ENCODE measurements at places on chromosomes 2 and 18.

DNA sequence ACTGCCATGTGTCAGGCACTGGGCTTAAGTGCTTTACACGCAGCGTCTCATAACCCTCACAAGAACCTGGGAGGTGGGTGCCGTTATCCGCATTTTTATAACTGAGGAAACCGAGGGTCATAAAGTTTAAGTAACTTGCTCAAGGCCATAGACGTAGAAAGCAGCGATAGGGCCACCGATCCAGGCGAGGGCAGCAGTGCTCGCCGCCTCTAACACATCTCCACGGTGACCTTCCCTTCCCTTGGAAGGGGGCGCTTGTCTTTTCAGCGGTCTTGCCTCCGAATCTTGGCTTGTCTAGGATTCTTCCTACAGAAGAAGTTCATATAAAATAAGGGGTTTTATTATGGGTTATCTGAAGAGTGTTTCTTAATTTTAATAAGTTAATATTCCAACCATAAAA is 186.6 kb downstream of the GBX2 start:
- no peak for DNase-seq

DNA sequence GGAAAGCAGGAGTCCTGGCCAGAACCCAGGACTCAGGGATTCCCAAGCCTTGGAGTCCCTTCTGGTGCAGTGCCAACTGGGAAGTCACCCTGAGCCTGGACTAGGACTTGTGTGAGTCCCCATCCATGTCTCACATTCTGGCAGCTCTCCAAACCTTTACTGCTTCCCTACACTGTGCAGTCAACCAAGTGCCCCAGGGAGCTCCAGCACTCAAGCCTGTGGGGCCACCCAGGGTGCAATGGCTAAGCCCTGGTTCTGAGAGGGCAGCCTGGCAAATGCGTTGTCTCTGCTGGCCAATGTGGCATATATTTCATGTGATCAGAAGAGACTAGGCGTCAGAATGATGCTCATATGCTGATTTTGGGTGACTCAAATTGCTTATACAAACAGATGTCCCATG is 223.4 kb downstream of the SP3 start:
- no peak for DNase-seq

GRCh38 chr18:79468119-79468789 is 72.5 kb downstream of the NFATC1 start:
- no peak for DNase-seq

DNA sequence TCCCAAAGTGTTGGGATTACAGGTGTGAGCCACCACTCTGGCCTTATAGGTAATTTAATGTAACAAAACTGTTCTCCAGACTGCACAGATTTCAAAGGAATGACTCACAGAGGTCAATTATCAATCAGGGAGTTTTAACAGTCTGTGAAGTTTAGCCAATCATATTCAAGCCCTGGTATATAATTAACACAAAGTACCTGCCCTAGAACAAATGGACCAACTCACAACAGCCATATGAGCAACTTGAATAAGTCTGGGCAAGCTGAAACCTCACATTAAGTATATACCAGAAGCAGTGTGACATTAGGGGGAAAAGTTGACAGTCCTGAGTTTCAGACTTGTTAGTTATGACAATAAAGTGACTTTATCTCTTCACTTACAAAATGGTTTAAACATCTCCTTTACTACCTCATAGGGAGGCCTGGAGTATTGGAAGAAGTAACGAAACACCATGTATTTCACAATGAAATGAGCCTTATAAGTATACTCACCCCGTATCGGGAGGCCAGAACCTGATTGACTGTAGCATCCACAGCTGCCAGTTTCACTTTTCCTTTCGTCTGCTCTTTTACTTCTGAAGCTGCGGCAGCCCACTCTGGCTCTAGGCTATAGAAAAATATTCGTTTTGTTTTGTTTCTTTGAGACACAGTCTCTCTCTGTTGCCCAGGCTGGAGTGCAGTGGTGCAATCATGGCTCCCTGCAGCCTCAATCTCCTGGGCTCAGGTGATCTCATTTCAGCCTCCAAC is 22.2 kb downstream of the PDIA6 start:
- no peak for DNase-seq

GRCh38 chr18:2681993-2682603 is 26.6 kb downstream of the SMCHD1 start:
- DNase-seq = no peak

DNA sequence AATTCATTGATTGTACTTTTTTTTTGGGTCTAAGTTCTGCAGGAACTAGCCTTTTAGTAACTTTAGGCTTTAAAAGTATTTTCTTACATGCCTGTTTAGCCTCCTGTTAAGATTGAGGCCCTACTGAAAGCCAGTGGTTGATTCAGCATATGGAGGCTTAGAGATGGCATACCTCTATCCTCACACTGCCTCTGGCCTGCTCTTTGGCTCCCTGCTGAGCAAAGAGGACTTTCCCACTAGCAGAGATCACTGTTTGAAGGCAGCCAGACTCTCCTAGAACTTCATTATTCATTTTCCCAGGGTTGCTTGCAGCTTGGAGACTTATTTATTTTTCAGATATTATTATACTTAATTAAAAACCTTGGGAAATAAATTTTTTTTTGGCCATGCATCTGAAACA is 405.6 kb upstream of the MEX3C start:
- DNase-seq = no peak

DNA sequence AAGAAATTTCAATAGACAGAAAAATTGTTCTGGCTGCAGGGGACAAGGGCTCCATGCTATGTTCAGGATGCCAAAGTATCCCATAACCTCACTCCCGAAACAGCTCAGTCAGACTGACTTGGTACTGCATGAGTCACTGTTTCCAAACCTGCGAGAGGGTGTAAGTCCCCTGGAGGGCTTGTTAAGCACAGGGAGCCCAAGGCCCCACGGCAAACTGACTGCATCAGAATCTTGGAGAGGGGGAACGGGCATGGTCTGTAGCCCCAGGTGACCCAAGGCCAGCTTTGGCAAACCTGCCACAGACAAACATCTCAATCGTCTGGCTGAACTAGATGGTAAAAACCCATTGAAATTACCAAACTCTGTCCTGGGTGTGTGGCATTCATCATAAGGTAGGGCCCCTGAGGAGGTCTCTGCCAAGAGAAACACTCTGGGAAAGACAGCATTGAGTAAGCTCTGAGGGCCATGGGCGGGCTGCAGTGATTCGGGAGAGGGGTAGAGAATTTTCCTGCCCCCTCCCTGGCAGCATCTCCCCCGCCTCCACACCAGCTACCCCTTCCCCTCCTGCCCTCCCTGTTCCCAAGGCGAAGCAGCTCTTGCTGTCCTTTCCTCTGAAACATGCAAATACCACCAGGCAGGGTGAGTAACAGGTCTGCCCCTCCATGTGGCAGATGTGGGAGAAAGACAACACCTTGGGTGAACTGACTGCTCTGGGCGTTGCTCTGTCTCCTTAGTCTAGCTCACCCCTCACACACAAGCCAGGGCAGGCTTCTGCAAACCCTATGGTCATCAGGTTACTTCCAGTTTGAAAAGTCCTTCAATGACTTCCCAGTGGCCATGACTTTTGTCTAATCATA is 274.7 kb upstream of the SIX2 start:
- no peak for DNase-seq

DNA sequence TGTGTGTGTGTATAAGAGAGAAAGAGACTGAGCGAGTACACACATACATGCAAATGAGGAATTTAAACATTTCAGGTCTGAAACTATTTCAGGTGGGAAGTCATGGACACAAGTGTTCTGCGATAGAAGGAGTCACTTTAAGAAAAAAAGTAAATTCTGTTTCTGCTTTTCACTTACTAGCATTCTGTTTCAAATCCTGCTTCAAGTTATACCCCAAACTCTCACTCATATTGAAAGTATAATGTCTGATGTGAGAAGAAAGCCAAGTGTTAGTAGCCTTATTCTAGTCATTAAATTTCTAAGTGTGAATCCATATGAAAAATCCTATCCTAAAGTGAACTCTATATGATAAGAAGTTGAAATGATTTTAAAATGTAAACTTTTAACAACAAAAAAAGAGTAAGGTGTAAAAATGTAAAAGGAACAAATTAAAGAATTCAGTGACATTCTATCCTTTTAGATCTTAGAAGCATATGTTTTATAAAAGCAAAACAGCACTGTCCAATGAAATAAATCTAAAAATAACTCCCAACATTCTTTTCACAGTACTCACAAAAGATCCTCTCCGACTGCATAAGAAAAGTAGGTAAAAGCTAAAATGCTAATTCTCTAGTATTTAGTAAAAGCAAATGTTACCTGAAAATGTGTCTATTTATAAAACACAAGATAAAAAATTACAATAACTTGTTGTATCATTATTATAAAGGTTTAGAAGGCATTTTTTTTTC is 570.6 kb downstream of the ZEB2 start:
- DNase-seq = no peak

DNA sequence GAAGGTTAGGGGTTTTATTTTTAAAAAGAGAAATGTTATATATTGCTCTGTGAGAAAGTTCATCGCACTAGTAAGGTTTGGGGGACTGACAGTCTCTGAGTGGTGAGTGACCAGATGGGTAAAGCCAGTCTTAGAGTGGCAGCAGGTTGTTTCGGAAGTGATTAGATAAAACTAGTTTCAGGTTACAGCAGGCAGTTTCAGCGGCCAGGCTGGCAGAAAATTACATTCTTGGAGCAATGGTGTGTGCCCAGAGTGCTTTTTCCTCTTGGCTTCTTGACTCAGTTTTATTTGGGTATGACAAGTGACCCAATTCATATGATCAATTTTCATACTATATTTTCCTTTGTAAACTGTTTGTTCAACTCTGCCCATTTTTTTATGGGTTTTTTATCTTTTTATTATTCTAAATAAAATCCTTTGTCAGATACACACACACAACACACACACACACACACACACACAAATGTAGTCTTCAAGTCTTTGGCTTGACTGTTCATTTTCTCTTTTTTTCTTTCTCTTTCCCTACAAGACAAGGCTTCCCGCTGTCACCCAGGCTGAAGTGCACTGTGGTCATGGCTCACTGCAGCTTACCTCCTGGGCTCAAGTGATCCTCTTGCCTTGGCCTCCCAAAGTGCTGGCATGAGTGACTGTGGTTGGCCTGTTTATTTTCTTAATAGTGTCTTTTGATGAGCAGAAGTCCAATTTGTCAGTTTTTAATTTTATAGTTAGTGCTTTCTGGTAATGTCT is 30.9 kb downstream of the RALBP1 start:
- no peak for DNase-seq

DNA sequence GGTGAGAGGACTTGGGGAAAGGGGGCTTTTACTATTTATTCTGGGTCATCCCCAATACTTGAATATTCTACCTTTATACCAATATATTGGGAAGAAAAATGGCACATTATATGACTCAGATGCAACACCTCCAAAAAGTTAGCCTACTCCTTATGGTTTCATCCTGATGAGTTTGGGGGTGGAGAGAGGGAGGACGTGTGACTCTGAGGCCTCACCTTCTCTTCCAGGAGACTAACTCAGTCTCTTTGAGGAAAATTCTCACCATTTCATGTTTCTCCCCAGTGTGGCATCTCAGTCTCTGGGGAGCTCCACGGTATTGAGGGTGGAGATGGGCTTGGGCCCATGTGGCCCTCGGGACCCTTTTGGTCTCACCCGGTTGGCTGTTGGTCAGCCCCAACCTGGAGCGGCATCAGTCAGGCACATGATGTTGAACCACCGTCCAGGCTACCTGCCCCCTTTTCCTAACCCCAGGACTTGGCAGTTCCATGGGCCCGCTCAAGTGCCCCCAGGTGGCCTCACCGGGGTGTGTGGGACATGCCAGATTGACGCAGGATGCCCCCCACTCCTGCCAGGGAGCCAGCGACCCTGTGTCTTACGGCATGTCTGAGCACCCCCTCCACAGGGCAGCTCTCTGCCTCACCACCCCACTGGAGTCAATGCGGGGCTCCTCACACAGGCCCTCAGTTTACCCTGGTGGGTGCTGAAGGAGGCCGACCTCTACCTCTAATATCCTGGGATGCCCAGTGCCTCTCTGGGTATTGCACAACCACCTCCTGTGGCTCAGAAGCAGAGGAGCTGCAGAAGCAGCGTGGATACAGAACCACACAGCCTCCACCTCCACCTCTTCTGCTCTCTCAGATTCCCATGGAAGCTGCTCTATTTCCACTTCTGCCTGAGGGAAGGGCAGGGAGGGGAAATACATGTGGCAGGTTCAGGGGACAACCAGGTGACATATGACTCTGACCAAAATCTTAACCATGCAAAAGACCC is 297.4 kb downstream of the EIPR1 start:
- no peak for DNase-seq

DNA sequence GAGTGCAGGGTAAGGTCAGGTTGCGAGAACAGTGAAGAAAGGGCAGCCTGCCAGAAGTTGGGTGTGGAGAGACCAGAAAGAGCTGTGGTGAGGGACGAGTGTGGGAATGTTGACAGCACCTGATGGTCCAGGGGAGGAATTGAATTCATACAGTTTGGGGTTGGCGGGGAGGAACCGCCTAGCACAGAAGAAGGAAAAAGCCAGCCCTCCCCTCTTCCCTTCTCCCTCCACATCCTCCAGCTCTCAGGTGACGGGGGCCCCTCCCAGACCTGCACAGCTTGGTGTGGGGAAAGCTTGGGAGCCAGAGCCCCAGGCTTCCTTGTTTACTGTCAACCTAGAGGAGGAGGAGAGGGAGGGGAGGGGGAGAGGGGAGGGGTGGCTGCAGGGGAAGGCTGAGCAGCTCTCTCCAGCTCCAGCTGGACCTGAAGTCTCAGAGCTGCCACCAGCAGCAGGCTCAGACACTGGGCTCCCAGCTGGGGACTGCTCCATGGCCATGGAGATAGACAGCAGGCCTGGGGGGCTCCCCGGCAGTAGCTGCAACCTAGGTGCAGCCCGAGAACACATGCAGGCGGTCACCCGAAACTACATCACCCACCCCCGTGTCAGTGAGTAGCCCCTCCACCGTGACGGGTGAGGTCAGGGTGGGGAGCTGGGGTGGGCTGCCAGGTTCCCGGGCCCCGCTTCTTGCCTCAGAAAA is at the start of gene ATP6V1B1:
Gene ATP6V1B1, plus strand, starts transcription at position 433 of the 697 bp plus-strand sequence. Its CDS starts 55 bp downstream, at position 488.
- DNase-seq = no peak

- DNase-seq = no peak
Observed at GRCh38 chr2:54416166-54416813, 39.8 kb upstream of the SPTBN1 start.

GRCh38 chr18:45557779-45558178 is 57.5 kb upstream of the SLC14A2 start:
- DNase-seq = no peak

DNA sequence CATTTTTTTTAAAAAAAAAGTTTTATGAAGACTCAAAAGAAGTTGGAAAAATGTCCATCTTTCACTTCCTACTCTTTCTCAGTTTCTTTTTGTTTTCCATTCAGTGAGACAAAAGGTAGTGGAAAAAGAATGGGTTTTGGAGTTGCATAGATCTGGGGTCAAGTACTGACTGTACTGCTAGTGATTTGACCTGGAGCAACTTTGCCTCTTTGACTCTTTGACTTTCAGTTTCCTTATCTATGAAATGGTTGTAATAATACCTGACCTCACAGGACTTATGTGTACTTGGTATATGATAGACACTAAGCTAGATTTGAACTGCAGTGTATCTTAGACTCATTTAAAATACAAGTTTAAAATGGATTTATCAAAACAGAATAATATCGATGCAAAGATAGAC is 3.5 kb upstream of the KCNE4 start:
- no peak for DNase-seq

DNA sequence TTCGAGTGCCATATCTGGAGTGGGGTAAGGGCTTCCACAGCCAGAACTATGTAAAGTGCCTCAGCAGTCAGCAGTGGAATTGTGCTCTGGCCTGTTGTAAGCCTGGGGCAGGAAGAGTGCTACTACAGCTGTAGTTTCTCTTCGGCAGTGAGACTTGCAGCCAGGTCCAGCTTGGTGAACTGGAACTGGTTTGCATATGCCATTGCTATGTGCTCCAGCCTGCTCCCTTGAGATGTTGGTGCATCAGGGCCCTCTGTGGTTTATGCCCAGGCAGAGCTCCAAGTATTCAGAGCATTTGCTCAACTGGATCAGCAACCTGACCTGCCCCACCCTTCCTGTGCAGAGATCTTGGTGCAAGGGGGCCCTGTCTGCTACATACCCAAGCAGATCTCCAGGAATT is 47.8 kb downstream of the ZNF804A start:
- DNase-seq = no peak

Measured in amygdala (tissue), 56 donors.